ENCODE measurements at places on chromosomes 2 and 18.

- no peak for DNase-seq
Measured at GRCh38 chr2:216987252-216987821, 127.5 kb upstream of the TNP1 start.

GRCh38 chr2:35410431-35411061 lies 945.0 kb upstream of the CRIM1 start:
- no peak for DNase-seq

DNA sequence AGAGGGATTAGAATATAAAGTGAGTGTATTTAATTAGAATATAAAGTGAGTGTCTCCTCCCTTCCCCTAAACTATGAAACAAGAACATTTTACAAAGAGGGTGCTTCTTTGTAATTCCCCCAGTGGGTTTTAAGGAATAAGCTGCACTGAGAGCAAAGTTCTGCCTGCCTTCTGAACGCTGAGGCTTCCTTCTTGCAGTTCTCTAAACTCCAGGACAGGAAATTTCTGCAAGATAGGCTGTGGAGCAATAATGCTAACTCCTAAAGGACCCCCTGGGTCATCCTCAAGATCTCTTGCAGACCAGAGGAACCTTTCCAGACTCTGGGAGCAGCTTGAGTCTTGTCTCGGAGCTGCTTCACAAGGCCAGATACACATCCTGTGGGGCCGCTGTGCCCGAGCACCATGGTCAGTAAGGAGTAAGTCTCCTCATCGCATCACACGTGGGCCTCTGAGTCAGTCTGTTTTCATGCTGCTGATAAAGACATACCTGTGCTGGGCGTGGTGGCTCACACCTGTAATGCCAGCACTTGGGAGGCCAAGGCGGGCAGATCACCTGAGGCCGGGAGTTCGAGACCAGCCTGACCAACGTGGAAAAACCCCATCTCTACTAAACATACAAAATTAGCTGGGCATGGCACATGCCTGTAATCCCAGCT lies 87.5 kb upstream of the KCNE4 start:
- no peak for DNase-seq

GRCh38 chr2:191078165-191078867 lies 64.3 kb upstream of the STAT1 start:
- no peak for DNase-seq

- DNase-seq: no peak
Measured at GRCh38 chr2:98559581-98559980, 48.7 kb downstream of the COA5 start.

DNA sequence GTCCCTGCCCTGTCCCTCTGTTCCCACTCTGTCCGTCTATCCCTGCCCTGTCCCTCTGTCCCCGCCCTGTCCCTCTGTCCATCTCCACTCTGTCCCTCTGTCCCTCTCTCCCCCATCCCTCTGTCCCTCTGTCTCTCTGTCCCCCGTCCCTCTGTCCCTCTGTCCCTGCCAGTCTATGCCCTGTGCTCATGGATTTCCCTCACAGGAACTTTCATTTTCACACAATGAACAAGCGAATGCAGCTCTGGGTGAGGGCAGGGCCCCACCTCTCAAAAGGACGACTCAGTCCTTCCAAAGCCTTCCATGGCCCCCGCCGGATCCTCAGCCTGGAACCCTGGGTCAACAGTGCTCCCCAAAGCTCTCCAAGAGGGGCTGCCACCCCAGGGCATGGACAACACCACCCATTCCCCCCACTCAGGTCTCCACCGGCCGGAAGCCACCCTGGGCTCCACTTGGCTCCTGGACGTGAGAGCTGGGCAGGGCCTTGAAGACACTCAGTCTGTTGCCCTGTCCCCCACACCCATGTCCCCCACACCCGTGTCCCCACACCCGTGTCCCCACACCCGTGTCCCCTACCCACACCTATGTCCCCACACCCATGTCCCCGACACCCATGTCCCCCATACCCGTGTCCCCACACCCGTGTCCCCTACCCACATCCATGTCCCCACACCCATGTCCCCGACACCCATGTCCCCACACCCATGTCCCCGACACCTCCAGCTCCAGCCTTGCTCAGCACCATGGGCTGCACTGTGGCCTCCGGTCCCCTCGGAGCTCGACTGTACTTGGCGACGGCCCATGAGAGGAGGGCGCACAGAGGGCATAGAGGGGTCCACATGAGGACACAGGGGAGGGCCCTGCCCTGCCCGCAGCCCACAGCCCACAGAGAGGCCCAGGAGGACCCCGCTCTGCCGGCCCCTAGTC lies 156.0 kb downstream of the PXDN start:
- no peak for DNase-seq

- DNase-seq: no peak
Measured at GRCh38 chr2:241970716-241971115, 101.2 kb downstream of the RTP5 start.

DNA sequence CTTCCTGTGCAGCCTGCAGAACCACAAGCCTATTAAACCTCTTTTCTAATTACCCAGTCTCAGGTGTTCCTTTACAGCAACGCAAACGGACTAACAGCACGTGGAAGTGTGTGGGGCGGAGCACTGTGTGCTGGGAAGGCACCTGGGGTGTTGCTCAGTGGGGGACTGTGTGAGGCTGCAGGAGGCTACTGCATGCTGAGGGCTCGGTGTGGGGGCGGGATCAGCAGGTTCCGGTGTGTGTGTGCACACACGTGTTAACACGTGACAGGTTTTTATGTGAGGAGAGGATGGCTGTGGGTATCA lies 58.9 kb downstream of the ANKMY1 start:
- DNase-seq: no peak

DNA sequence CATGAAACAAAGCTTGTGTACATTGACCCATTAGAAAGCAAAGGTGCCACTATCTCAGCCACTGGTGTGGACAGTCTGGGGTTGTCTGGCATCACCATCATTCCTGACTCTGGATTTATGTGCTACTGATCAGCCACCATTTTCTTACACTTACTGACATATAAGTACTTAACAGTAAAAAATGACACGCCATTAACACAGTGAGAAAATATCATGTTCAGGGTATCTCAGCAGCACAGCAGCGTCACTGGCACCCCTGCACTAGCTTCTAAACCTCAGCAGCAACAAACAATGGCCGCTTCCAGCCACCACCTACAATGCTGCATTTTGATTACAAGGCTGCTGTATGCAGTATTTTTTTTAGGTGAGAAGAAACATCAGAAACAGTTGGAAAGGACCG lies 253.4 kb upstream of the HDAC4 start:
- no peak for DNase-seq

- no peak for DNase-seq
Measured at GRCh38 chr18:62329691-62330454, 4.8 kb downstream of the TNFRSF11A start.

- no peak for DNase-seq
Measured at GRCh38 chr2:238101891-238102841, 2.0 kb downstream of the ESPNL start.

GRCh38 chr2:190099890-190100697 lies 37.6 kb upstream of the MSTN start:
- DNase-seq: no peak

GRCh38 chr2:201919308-201919634 lies 112.9 kb downstream of the CDK15 start:
- DNase-seq: no peak

GRCh38 chr2:220033546-220033945 lies 406.1 kb downstream of the SLC4A3 start:
- DNase-seq: no peak

- DNase-seq: no peak
Measured at GRCh38 chr2:157971702-157972101, 95.6 kb upstream of the ACVR1 start.

DNA sequence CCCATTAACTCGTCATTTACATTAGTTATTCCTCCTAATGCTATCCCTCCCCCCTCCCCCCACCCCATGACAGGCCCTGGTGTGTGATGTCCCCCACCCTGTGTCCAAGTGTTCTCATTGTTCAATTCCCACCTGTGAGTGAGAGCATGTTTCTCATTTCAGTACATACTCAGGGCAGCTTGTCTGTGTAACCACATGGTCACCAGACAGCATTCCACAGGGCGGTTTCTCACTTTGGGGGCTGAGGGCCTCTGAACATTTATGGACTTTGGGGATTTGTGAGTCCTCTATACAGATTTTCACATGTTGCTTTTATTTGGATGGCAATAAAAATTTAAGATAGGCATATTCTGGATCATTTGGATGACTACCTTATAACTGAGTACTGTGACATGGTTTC lies 84.0 kb downstream of the LYPD6B start:
- no peak for DNase-seq

GRCh38 chr2:152037743-152038435 lies 61.0 kb downstream of the CACNB4 start:
- DNase-seq: no peak

DNA sequence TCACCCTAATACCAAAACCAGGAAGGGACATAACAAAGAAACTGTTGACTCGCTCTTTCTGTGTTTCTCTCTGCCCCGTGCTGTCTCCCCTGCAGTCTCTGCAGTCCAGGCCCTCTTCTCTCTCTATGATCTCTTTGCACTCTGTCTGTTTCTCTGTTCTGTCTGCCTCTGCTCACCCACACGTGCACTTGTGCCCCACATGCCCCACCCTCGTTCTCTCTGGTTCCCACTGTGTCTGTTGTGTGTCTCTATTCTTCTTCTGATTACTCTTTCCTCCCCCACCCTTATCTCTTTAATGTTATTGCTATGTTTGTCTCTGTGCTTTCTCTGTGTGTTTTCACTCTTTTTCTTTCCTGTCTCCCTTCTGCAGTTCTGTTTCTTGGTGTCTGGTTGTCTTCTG lies 54.0 kb downstream of the NAT8 start:
- DNase-seq: no peak

GRCh38 chr18:63445037-63445436 lies 22.8 kb upstream of the VPS4B start:
- no peak for DNase-seq

- no peak for DNase-seq
Measured at GRCh38 chr2:46846536-46846935, 69.1 kb downstream of the MCFD2 start.

GRCh38 chr2:205895981-205896655 lies 189.9 kb downstream of the INO80D start:
- no peak for DNase-seq

Data from activated CD8-positive, alpha-beta memory T cell treated with anti-CD3 and anti-CD28 coated beads for 1 hour (primary cell).